ENCODE measurements at places on chromosomes 3 and 15.

DNA sequence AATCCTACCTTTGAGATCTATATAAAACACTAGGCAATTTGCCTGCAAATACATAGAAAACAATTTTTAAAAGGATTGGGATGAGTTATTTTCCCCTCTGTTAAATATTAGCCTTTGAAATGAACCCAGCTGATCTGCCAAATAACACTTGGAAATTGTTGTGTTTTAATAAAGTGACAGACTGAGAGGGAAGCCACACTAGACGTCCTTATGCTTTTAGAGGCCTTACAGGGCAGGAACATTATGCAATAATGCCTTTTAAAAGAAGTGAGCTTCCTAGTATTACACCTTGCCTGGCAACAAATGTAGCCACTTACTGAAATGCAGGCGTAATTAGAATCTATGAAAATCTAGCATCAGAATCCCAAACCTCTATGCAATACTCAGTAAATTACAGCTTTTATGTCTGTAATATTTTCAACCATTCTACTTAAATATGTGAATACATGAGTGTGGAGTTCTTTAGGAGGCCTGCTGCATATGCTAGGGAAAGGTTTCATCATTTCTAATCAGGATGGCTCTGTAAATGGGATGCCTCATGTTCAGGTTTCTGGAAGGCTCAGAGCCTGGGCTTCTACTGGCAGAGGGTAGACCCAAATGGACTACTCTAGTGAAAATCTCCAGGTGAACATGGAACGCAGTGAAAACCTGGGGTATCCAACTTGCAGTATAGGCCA is 20.3 kb downstream of the AGTR1 start:
- DNase-seq = no peak

DNA sequence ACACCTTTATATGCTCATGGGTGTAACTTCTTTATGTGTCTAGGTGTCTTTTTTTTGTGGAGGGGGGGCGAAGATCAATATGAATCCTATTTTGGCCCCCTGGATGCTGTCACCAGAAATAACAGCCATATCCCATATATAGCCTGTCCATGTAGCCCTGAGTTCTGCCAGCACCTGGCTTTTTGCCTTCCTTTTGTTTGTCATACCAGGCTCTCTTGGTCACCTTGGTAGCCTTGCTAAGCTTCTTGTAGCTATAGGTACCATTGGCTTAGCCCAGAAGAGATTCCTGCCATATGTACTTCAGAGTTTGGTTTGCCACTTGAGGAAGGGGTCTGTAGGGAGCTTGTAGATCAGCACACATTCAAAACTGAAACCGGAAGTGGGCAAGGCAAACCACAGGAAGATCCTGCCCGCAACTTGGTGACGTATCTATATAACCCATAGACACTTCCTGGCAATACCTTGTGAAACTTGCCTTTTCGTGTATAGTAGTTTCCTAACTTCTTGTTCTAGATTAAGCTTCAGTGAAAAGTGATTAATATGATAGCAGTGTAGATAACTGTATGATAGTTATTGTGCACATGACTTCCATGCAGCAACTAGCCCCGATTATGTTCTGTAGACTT is 11.9 kb downstream of the RASA2 start:
- DNase-seq = no peak

- no peak for DNase-seq
These were observed 36.9 kb downstream of the SH3BP5 start for GRCh38 chr3:15295506-15295905.

GRCh38 chr3:194487289-194488054 is 670 bp upstream of the ATP13A3 start:
- peak; percentile 54 for DNase-seq

DNA sequence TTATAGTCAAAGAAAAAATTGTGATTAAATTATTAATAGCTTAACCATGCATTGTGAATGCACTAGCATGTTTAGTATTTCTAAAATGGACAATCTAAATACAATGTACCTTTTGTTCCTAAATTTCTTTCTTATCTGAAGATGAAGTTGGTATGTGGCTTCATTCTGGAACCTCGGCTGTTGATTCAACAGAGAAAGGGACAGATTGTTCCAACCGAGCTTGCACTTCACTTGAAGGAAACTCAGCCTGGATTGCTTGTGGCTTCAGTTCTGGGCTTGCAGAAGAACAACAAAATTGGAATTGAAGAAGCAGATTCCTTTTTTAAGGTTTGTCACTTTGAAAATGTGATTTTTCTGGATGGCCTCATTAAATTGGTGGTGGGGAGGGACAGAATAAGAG is 32.6 kb downstream of the HPS3 start:
- no peak for DNase-seq

DNA sequence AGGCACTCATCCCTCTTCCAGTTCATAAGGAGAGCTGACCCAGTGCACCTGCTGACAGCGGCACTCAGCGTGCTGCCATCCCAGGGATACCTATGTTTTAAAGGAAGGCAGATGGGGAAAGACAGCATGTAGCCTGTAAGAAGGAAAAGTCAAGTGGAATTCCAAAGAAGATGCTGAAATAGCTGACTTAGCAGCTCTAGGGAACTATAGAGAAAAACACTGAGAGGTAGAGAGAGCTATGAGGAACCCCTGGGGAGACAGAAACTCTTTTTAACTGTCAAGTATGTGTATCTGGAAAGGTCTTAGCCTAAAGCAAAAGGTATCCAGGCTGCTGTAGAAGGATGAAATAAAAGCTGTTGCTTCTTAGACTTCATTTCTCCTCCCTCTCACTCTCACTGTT is 113.4 kb upstream of the BCL6 start:
- no peak for DNase-seq

- no peak for DNase-seq
These were observed 21.9 kb downstream of the TSC22D2 start for GRCh38 chr3:150429767-150430671.

DNA sequence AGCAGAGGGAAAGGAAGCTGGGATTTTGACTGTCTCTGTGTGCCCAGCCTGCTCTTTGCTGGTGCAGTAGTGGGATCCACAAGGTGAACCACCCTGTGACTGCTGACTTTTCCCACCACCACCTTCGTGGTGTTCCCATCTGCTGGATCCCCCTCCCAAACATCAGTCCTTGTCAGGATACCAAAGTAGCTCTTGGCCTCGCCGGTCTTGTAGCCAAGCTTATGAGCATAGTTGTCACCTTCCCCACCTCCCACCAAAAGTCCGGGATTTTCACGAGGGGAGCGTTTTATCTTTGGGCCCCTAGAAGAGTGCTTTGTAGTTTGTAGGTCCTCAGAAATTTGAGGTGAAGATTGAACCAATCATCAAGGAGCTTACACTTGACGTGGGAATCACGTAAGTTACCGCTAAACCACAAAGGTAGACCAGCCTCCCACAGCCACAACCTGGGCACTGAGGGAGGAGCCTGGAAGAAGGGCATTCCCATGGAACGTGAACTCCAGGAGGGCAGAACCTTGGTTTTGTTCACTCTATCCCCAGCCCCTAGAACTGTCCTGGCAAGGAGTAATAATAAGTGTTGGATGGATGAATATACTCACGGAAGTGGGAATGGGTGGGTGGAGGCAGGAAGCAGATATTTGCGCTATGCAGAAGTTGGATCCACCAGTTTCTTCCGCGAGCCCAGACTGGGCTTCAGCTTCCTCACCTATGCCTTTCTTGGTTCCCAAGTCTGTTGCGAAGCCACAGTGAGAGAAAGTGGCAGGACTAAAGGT is 814 bp upstream of the TEX264 start:
- DNase-seq = no peak

DNA sequence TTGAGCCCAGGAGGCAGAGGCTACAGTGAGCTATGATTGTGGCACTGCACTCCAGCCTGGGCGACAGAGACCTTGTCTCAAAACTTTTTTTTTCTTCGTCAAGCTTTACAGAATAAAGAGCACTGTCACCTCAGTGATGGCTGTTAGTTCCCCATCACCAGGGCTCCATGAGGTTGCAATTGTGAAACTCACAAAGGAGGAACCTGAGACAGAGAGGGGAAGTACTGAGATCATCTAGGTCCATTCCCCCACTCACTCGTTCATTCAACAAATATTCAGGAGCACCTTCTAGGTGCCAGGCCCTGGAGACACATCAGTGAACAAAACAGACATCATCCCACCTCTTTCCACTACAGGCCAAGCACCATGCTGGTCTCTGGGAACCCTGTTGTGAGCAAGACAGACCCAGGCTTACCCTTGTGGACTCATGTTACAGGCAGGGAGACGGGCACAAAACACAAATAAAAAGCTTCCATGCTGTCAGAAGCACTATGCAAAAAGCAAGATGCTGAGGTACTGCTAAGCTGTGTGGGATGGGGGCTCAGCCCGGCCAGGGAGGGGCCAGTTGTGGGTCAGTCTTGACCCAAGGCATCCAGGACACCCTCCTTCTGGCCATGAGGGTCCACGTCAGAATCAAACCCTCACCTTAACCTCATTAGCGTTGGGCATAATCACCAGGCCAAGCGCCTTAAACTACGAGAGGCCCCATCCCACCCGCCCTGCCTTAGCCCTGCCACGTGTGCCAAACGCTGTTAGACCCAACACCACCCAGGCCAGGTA is 2.1 kb upstream of the RHO start:
- DNase-seq = no peak

DNA sequence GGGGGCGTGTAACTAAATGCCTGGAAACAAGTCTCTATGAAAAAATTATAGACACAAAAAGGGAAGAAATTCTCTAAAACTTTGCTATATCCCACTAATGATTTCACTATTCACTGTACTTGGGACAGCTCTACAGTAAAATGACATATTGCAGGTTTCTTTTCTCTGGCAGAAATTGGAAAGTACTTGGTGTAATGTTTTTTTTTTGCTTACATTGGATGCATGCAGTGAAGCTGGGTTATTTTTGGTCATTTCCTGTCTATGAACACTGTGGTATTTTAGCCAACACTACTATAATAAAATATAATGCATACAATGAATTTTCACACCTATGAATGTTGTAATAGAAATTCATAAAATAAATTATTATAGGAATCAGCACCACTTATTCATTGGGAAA is 109.7 kb downstream of the LRRC49 start:
- DNase-seq = no peak

GRCh38 chr15:88334436-88334835 is 77.9 kb upstream of the NTRK3 start:
- no peak for DNase-seq

GRCh38 chr3:101898752-101899169 is 49.4 kb downstream of the NFKBIZ start:
- peak; percentile 6 for DNase-seq

DNA sequence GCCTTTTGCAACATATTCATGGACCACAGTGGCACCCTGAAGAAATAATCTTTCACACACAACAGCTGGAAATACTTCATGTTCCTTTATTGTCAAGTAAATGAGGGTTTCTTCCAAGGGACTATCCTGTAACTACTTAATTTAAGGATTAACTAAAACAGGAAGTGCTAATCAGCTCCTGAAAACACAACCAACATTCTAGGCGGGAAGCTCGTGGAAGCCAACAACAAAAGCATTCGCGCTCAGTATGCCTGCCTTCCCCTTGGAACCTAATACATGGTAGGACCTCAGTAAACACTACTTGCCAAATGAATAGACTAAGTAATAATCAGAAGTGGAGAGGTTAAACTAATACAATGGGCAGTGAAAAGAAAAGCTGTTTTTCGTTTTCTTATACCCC is 300.9 kb downstream of the RORA start:
- no peak for DNase-seq

GRCh38 chr3:165202995-165203394 is 6.8 kb upstream of the SLITRK3 start:
- no peak for DNase-seq

GRCh38 chr3:104279617-104280016 is 1087.1 kb upstream of the ALCAM start:
- no peak for DNase-seq

DNA sequence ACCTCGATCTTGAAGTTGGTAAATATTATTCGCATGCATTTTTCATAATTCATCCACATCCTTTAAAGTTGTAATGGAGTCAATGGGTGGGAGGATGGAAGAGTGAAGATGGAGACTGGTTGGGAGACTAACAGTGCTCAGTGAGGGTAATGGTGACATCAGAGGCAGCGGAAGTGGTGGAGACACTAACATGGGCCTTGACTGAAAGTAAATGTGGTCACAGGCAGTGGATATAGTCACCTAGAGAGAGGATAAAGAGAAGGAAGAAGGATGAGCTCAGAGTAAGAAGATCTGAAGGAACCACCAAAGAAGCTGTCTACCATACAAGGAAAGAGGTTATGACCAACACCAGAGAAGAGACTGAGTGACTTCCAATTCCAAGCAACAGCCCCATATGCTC is 281.6 kb upstream of the STT3B start:
- no peak for DNase-seq

DNA sequence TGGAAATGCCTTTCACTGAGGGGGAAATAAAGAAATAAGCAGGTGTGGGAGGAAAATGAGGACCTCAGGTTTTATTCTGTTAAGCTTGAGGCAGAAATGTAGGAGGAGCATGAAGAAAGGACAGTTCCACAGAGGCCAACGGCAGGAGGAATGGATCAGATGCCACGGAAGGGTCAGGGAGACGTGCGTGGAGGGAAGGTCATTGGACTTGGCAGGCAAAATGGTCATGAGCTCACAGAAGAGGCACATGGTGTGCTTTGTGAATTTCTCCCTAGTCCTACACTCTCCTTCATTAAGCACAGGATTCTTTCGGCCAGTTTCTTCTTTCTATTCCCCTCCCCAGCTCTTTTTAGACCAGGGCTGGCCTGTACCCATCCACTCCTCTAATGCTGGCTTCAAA is 32.5 kb upstream of the THSD4 start:
- no peak for DNase-seq

DNA sequence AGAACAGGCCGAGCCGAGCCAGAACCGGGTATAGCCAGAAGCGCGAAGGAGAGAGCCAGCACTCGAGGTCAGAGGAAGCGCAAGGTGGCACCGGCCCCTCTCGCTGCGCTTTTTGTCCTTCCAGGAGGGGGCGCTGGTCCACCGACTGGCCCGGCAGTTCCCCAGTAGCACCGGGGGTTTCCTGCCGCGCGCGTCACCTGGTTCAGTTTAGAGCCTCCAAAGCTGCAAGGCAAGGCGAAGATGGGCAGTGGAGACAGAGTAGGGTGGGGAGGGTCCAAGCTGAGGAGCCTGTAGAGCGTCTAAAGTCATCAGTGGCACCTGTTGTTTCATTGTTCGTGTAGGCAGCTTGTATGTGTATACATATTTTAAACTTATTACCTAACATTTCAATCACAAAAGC is 7.6 kb upstream of the NR2E3 start:
- no peak for DNase-seq

DNA sequence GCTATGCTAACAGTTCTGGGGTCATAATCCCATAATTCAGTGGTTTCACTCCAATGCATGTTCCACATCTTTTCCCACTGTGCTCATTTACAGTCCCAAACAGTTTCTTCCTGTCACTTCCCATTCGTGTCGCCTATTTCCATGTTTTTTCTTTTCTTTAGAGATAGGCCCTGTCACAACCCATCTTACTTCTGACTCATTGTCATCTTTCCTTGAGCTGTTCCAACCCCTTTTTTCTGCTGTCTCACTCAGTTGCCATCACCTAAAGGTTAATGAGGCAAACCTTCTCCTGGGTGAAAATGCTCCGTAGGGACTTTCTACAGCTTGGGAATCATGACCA is 814.5 kb downstream of the VGLL3 start:
- DNase-seq = no peak

- no peak for DNase-seq
These were observed 70.0 kb downstream of the C3orf70 start for GRCh38 chr3:185082829-185083228.
